Cortex of kidney (tissue), 1 donor: ENCODE measurements at places on chromosomes 5 and 9.

DNA sequence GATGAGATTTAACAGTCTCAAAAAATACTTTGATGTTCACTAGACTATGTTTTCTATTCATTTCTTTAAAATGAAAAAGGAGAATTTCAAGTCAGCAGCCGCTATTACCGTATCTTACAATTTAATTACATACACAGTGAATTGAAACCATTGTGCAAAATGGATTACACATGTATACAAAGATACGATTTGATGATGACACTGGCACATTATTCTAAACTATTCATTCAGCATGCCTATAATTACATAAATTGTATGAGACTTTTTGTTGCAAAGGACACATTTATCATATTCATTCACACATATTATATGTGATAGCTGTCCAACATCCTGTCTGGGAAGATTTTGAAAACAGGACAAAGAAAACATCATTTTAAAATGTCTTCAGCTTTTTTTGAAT is 118.3 kb upstream of the VCAN start:
- no peak for DNase-seq

- DNase-seq = no peak
Observed at GRCh38 chr5:92544596-92544995, 1036.4 kb downstream of the NR2F1-AS1 start.

DNA sequence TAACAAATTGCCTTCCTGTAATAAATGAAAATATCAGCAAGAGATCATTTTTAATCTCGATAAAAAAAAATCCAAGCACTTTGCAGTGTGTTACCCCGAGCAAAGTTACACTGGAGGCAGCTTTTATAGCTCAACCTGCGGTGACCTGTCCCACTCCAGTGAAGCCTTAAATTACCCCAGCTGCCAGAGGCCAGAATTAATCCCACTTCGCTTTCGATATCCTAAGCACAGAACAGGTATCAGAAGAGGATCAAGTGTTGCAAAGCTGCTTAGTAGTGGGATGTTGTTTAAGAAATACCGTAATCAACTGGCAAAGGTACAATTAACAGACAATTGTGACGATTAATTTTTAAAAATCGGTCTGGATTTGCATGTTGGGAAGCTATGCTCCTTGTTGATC is 314.0 kb downstream of the AGTPBP1 start:
- no peak for DNase-seq

DNA sequence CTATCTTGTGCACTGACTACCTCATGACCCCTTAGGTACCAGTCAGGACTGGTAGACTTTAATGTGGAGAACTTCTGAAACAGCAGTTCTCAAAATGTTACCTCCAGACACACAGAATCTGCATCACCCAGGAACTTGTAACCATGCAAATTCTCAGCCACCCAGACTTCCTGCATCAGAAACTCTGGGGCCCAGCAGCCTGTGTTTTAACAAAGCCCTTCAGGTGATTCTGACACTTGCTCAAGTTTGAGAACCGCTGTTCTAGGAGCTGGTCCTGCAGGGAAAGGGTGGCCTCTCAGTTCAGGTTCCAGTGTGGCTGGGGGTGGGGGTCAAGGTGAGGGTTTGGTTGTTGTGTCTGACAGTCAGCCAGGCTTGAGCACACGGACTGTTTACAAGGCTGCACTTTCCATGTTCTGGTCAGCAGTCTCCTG is 28.4 kb downstream of the ZFP62 start:
- no peak for DNase-seq

GRCh38 chr9:38202336-38202938 is 133.4 kb upstream of the SHB start:
- no peak for DNase-seq

DNA sequence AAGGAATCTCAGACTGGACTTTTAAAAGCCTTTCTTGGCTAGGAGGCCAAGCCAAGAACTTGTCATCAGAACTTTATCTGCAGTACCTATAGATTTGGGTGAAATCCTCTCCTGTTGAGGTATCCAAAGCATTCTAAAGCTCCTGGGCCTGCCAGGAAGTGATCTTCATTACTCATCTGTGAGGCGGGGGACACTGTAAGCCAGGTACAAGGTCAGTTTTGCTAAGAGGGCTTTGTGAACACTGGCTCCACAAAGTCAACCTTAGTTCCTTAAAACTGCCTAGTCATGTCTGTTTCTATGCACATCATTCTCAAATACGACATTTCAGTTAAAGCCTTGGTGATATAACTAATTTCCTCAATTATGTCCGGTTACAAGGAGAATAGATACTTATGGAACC is 236.7 kb downstream of the PIK3R1 start:
- DNase-seq = no peak

DNA sequence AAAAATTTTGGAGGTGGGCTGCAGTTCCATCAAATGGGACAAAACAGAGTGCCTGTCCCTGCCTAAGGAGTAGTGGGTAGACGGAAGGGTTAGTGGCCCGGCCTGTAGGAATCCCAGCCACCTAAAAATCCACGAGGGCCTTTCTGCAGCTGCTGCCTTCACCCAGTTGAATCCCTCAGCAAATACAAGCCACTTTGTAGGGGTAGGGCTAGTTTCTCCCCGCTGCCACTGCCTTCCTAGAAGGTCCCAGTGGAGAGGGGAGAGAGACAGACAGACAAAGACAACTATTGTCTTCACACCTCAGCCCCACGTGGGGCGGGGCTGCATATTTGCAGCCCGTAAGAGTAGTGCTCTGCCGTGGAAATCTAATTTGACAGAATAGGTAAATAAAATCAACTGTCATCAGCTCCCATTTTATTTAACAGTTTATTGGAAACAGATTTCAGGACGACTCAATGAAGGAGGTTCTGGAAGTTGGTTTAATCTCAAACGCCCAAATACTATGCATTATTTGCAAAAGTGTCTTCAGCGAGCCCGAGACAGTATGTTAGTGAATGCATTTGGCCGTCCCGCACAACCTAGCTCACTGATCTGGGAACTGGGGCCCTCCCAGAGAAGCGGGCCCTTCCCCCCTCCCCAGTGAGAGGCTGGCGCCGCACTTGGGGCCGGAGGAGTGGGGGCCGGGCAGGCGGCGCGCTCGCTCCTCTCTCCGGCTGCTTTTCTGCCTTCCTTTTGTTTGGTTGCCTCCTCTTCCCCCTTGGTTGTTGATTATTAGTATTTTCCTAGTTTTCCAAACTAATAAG is 67.6 kb upstream of the TBCA start:
- DNase-seq = no peak

DNA sequence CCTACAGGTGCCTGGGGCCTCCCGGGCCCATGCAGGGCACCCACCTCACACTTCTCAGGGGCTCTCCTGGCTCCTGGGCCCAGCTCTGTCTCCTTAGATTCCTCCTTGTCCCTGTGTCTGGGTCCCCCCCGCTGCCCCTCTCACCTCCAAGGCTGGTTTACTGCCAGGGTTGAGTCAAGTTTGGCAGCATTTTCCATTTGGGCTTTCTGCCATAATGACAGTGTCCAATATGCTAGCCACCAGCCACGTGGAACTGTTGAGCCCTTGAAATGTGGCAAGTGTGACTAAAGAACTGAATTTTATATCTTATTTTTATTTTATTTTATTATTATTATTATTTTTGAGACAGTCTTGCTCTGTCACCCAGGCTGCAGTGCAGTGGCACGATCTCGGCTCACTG is 1.9 kb downstream of the TTC16 start:
- DNase-seq = no peak

DNA sequence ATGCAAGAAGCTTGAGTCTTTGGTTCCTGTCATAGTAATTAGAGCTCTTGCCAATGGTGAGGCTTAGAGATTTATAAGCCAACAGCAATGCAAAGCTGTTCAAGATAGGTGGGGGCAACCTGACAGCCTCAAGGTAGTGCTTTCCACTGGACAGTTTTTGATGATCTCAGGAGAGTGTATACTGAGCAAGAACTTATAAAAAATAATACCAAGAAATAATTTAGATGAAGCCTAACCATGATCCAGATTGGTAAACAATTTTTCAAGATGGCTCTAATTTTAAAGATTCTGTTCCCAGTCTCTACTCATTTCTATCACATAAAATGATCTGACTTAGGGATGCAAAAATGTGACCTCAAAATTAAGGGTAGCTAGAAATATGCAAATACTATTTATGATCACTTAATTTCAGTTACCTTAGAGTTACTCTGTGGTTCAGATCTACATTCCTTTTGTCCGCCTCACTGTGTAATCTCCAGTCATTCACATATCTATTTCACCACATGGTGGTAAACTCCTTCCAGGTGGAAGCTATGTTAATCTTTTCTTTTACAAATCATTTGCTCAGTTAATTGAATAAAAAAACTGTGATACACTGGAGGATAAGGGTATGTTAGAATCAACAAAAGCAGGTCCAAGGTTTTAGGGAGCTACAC is 1228.0 kb upstream of the C9orf72 start:
- DNase-seq = no peak

- DNase-seq = no peak
Observed at GRCh38 chr5:154406826-154407225, 39.0 kb upstream of the SAP30L start.

DNA sequence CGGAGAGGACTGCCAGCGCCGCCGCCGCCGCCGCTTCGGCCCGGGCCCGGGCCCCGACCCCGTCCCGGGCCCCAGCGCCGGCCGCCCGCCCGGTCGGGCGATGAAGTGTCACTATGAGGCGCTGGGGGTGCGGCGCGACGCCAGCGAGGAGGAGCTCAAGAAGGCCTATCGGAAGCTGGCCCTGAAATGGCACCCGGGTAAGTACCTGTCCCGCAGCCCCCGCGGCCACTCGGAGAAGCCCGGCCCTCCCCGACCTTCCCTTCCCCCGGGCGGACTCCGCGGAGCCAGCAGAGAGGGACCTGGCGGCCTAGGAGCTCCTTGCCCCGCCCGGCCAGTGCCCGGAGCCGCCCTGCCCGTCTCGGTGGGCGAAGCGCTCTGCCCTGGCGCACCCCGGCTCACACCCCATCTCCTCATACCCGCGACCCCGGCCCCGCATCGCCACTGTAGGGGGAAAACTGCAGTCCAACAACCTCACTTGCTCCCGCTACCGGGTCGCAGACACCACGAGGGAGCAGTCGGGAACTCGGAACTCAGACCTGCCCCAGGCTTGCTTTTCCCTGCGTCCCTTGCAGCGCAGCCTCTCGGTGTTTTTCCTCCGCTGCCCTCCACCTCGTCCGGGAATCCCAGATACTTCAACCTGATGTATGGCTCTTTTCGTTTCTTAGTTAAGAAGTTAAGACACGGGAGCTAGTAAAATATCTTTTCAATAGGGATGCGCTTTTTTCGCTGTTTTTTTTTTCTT is 532 bp downstream of the DNAJC21 start:
- peak; percentile 13 for DNase-seq

- no peak for DNase-seq
Observed at GRCh38 chr5:96904054-96904931, 28.0 kb downstream of the ERAP2 start.

- no peak for DNase-seq
Observed at GRCh38 chr9:132531710-132532570, 50.5 kb upstream of the BARHL1 start.

GRCh38 chr9:131094015-131094414 is 2.3 kb upstream of the AIF1L start:
- DNase-seq = no peak

DNA sequence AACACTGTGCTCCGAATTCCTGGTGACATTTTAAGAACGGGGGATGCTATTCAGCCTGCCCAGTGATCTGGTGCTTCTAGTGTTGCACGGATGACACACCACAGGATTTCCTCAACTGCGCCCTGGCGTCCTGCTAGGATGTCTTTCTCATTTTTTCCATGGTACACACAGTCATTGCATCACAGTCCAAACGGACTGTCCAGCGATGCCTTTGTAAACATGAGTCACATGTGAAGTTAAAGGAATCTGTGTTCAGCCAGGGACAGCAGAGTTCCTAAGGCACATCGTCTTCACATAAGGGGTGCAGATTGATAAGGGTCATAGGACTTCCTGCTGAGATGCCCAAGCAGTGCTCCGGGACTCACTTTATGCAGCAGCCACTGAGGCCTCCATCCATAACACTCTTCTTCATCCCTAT is 9.3 kb upstream of the PTPN3 start:
- no peak for DNase-seq

- DNase-seq = no peak
Observed at GRCh38 chr9:135080286-135081263, 6.9 kb upstream of the OLFM1 start.

- no peak for DNase-seq
Observed at GRCh38 chr5:55551358-55551757, 16.6 kb upstream of the PLPP1 start.

GRCh38 chr5:90142541-90142940 is 267.0 kb downstream of the CETN3 start:
- no peak for DNase-seq

GRCh38 chr9:86405926-86406325 is 51.7 kb upstream of the TUT7 start:
- DNase-seq = no peak

DNA sequence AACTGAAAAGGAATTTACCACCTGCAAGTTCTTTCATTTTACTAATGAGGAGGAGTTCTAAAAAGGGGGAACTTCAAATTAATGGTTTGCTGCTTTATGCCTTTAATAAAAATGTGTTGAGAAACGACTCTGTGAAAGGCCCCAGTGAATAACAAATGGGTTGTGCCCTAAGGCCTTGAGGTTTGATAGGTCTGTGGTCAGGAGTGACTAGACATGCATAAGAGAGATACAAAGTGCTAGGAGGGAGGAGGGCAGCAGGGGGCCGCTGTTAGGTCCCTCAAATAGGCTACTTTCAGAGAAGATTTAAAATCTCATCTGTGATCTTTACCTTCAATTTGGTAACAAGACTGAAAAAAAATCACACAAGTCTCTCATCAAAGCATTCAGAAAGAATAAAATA is 58.3 kb downstream of the FAM81B start:
- DNase-seq = no peak
